ENCODE measurements at places on chromosomes 16 and 17. TPM values are rescaled to one million over a fixed set of nuclear protein-coding genes. Genes with fewer than 3 reads are reported as not detected.

The HSD17B1 gene
- 2.3 TPM for total RNA-seq

The EFCAB13 gene
- 1.4 TPM for total RNA-seq

The FBXO31 gene
- total RNA-seq, result 46.8 TPM

The RCVRN gene
- not detected for total RNA-seq

The RAMP2 gene
- 3.7 TPM for total RNA-seq

The FOXL1 gene
- 13.0 TPM for total RNA-seq

The KRT15 gene
- 0.65 TPM for total RNA-seq

The GCSH gene
- 16.4 TPM for total RNA-seq

The HCRT gene
- total RNA-seq, result not detected

The MPP2 gene
- 13.8 TPM for total RNA-seq

The KRT12 gene
- not detected for total RNA-seq

The KRTAP1-5 gene
- 49.2 TPM for total RNA-seq

The TIMM22 gene
- total RNA-seq, result 23.0 TPM

The TP53TG3F gene
- total RNA-seq, result not detected

The ITGA2B gene
- not detected for total RNA-seq

The SGCA gene
- total RNA-seq, result not detected

The HOXB4 gene
- 2.2 TPM for total RNA-seq

The CLEC10A gene
- total RNA-seq, result not detected

The NECAB2 gene
- not detected for total RNA-seq

The RDM1 gene
- total RNA-seq, result not detected

Data from GM23248 (cell line).